Left renal pelvis (tissue), 4 donors: ENCODE measurements at places on chromosomes 6 and 20. TPM values are rescaled to one million over a fixed set of nuclear protein-coding genes. Genes with fewer than 3 reads are reported as not detected.

The KHDRBS2 gene
- polyA plus RNA-seq, result 2.2 TPM

The ADGB gene
- 0.15 TPM for polyA plus RNA-seq

GRCh38 chr6:156557251-156557910, 219.8 kb upstream of the ARID1B start:
- DNase-seq, result no peak

GRCh38 chr6:141443032-141443431, 689.7 kb upstream of the GJE1 start:
- no peak for DNase-seq

DNA sequence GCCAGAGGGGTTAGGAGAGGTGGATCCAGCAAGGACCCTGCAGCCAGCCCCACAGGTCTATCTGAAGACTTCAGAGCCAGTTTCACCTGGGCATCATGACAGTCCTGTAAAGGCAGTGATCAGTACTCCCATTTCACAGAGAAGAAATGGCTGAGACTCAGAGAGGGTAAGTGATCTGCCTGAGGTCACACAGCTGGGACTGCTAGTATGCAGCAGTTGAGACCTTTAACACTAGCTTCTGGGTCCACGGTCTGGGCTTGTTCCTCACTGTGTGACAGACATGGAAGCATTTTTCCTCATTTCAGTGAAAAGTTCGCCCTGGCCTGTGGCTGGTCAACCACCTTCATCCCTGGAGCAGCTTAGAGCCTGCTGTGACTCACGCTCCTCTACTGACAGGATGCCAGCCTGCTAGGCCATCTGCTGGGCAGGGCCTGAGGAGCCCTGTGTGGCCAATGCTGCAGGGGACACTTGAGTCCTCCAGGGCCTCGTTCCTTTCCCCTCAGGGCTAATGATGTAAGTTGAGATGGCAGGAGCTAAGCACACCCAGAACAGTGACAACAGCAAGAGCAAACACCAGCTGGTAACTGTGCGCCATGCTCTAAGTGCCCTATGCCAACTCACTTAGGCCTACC, 192.0 kb downstream of the LRFN2 start:
- no peak for DNase-seq

GRCh38 chr6:25612666-25613065, 39.3 kb upstream of the SCGN start:
- no peak for DNase-seq
